NCI-H1417 treated with DMSO at 0.1 percent for 48 hours (cell line): ENCODE measurements at places on chromosomes 2 and 18.

- no peak for DNase-seq
Observed at GRCh38 chr2:222969491-222969890, 82.5 kb upstream of the KCNE4 start.

DNA sequence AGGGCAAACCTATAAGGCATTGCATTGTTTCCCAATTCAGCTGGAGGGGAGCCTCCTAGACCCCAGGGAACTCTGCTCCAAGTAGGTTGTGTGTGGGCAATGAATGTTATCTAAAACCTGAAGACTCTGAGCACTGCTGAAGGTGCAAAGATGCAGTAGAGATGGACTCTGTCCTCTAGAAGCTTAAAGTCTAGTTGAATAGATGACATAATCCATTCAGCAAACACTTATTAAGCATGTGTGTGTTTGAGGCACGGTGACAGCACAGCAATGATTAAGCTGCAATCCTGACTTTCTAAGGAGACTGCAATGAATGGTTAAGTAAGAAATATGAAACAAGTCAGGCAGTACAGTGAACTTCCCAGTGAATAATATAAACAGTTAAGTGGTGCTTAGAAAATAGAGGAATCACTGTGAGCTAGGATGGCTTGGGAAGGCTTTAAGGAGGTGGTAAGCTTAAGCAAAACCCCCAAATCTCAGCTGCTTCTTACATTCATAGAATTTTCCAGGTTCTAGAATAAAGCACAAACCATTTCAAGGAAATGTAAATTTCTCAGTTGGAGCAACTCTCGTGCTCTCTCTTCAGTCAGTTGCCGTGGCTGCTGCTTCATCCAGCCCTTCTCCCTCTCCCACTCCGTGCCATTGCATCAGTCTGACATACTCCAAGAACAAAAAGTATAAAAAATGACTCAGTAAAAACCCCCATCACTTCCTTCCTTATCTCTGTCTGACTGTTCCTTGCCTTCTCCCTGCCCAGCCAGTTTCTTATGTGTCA, 19.1 kb downstream of the MXD1 start:
- no peak for DNase-seq

- no peak for DNase-seq
Observed at GRCh38 chr2:8049176-8049575, 632.7 kb upstream of the ID2 start.

DNA sequence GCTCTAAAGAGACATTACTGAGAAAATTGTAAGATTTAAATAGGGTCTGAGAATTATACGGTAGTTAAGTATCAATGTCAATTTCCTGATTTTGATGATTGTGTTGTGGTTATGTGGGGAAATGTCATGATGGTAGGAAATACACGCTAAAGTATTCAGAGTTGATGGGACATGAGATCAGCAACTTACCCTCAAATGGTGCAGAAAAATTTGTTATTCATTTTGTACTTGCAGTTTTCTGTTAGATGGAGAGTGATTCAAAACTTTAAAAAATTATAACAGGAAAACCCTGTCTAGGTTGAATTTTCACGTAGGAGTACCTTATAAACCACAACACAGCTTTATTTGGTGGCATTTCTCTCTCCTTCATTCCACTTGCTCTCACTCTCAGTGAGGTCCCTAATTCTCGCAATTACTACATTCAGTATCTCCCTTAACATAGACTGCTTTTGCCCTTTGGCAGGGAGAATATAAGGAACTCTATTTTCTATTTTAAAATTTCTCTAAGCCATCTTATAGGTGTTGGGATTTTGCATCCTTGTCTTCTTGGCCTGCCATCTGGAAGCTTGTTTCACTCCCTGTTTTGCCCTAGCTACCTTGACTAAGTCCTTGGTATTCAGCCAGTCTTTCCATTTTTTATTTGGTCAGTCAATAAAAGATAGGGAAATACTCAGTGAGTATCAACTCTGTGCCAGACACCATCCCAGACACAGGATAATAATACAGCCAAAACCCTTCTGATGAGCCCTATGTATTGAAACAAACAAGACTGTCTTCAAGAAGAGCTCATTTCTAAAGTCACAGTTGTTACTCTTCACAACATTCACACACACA, 550.6 kb upstream of the ACVR2A start:
- no peak for DNase-seq

DNA sequence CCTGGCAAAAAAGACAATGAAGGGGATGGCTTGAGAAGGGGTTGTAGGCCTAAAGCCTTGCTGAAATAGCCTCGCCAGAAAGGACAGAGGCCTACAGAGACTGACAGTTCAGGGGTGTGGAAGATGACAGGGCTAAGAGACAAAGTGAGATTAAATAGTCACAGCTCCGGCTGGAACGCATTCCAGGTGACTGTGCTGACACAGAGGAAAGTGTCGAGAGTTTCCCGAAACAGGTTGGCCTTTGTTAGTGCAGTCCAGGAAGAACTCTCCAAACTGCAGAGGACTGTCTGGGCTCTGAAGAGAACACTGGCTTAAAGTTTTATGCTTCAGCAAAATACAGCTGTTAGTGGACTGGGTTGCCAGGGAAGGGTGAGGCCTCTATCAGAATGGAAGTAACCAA, 52.8 kb downstream of the METTL4 start:
- no peak for DNase-seq

DNA sequence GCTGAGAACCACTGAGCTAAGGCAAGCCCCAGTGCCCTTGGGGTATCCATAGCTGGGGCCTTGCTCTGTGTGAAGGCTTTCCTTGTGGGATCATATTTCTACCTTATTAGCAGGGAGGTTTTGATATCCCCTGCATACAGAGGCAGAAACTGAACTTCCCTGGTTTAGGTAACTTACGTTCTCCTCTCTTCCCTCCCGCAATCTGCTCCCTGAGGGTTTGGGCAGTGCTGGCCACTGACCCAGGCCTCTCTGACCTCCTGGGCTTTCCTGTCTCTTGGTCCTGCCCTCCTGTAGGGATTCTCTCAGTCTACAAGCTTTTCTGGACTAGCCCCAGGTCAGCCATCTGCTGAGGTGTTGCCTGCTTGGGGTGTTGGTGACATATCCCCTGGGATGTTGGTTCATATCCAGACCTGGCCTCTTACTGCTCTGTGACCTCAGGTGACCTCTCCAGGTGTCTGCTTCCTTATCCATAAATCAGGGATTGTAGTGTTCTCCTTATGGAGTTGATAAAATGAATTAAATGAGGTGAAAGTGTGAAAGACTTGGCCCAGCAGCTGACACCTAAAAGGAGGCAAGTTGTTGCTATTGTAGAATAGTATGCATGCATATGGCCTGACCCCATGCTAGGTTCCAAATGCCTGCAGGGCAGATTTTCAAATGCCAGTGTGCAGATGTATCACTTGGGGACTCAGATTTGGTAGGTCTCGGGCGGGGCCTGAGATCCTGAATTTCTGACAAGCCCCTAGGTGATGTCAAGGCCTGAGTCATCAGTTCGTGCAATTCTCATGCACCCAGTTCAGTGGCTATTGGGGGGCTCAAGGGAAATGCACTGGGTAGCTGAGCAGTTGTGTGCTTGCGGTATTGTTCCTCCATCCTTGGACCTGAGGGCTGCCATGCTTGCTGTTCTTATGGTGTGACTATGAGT, 106.6 kb downstream of the FHOD3 start:
- no peak for DNase-seq

DNA sequence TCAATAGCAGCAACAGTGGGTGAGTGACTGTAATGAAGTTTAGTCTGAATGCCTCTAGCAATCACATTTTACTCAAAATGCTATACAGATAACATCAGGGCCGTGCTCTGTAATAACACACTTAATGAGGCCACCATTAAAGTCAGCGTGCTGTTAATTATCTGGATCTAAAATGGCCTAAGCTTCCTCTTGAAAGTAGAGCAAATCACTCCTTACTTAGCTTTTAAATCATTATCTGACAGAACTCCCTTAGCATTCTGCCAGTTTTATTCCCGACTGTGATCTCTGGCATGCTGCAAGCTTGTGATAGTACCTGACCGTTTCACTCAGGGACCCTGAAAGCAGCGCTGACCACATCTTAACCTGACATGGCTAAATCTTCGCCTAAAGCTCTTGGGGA, 9.0 kb downstream of the RPS7 start:
- DNase-seq, result no peak
